Lower lobe of right lung (tissue), 2 donors: ENCODE measurements at places on chromosomes 3 and 15. TPM values are rescaled to one million over a fixed set of nuclear protein-coding genes. Genes with fewer than 3 reads are reported as not detected.

ABHD14A gene
- 17.8 TPM for total RNA-seq

TP53BP1 gene
- total RNA-seq = 41.0 TPM

WDR49 gene
- total RNA-seq = 13.9 TPM

ADIPOQ gene
- total RNA-seq = not detected

ACTC1 gene
- 0.62 TPM for total RNA-seq

XCR1 gene
- total RNA-seq = 0.32 TPM

C2CD4A gene
- total RNA-seq = 0.18 TPM

MELTF gene
- 5.2 TPM for total RNA-seq

GLCE gene
- 19.0 TPM for total RNA-seq

HESX1 gene
- 0.86 TPM for total RNA-seq

DUOXA2 gene
- total RNA-seq = not detected

DNA sequence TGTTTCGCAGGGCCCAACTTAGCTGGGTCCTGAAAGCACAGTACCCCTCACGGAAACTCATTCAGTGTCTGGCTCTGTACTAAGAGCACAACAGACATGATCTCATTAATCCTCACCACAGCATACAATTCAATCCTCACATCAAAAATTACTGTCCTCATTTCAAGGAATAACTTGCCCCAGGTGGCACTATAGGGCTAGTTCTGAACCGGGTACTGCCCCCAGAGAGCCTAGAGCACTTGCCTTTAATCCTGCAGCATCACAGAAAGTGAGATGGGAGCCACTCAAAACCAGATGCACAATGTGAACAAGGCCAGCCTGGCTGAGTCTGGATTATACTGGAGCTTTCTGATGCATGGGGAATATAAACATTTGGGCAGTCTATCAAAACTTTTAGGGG lies 122.6 kb downstream of the OSBPL10 start:
- H3K4me1 ChIP-seq = no peaks in the 10 kb centered on the region
- H3K27ac ChIP-seq = no peak overlapping the region
- H3K4me3 ChIP-seq = no peak overlapping the region
- H3K27me3 ChIP-seq = no peaks in the 10 kb centered on the region
- no peak for DNase-seq
- H3K36me3 ChIP-seq = no peaks in the 10 kb centered on the region

DNA sequence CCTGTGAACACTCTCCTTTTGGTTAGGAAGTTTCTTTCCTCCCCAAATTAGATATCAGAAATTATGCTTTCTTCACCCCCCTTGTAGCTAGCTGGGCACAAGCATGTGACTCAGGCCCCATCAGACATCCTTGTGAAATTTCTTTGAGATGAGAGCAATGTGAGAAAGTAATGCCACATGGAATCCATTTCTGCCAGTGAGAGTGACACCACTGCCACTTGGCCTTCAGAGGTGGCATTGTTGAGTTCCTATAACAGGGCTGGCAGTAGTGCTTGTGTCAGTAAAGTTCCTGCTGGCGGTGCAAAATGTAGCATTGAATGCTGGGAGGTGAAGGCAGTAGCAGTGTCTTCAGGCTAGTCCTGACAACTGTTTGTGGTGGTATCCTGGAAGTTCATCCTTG lies 80.7 kb upstream of the ZNF280D start:
- no peak overlapping the region for H3K27ac ChIP-seq
- DNase-seq = no peak
- no peaks in the 10 kb centered on the region for H3K4me1 ChIP-seq
- no peaks in the 10 kb centered on the region for H3K27me3 ChIP-seq
- no peak overlapping the region for H3K4me3 ChIP-seq
- H3K36me3 ChIP-seq = no peaks in the 10 kb centered on the region

- peaks cover 81% of the 10 kb centered on the region for H3K4me1 ChIP-seq
- no peak overlapping the region for H3K4me3 ChIP-seq
- no peaks in the 10 kb centered on the region for H3K27me3 ChIP-seq
Measured at GRCh38 chr15:89095073-89095472, 6.8 kb downstream of the ABHD2 start.

GRCh38 chr3:15271785-15272381 lies 60.5 kb downstream of the SH3BP5 start:
- H3K27ac ChIP-seq = peak overlapping the region; percentile 67
- DNase-seq = peak; percentile 80
- H3K36me3 ChIP-seq = peaks cover 7% of the 10 kb centered on the region
- H3K4me1 ChIP-seq = peaks cover 73% of the 10 kb centered on the region
- H3K4me3 ChIP-seq = no peak overlapping the region

GRCh38 chr3:49626101-49626581 lies 48.0 kb upstream of the APEH start:
- no peaks in the 10 kb centered on the region for H3K27me3 ChIP-seq
- H3K4me3 ChIP-seq = no peak overlapping the region
- H3K27ac ChIP-seq = no peak overlapping the region
- H3K4me1 ChIP-seq = no peaks in the 10 kb centered on the region
- no peak for DNase-seq
- no peaks in the 10 kb centered on the region for H3K36me3 ChIP-seq

- H3K4me3 ChIP-seq = no peak overlapping the region
- H3K36me3 ChIP-seq = no peaks in the 10 kb centered on the region
- H3K27ac ChIP-seq = no peak overlapping the region
- no peaks in the 10 kb centered on the region for H3K27me3 ChIP-seq
- no peak for DNase-seq
- H3K4me1 ChIP-seq = no peaks in the 10 kb centered on the region
Measured at GRCh38 chr15:23616536-23616935, 31.1 kb downstream of the MAGEL2 start.

DNA sequence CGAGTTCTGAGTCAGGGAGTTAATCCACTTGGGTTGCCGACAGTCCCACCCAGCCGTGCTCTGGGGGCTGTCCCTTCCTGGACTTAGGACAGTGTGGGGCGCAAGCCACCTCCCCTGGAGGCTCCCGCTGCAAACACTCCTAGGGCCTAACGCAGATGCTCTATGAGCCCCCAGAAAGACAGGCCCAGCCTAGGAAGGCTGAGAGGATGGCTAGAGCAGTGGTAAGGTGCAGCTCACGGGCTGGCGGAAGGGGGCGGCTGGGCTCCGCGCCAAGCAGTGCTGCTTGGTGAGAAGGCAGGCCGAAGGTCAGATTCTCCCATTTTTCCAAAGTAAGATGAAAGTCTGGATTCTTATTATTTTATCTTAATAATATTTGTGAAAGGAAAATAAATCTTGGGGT lies 84.6 kb upstream of the ALDH1L1 start:
- H3K27me3 ChIP-seq = peaks cover 4% of the 10 kb centered on the region
- peaks cover 44% of the 10 kb centered on the region for H3K4me1 ChIP-seq
- H3K36me3 ChIP-seq = no peaks in the 10 kb centered on the region
- DNase-seq = no peak

DNA sequence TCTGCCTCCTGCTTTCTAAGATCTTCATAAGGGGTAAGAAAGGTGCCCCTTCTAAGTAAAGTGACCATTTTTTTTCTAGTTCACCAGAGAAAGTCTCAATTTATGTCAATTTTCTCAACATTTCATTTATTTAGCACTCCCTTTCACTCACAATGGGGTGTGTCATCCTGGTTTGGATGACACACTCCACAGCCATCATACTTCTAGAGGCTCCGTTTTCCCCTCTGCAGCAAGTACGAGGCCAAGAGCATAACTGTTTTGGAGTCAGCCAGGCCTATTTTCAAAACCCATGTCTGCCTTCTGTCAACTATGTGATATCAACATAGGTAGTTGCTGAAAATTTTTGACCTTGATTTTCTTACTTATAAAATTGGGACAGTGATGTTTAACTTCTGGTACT lies 703.2 kb downstream of the NLGN1 start:
- H3K4me3 ChIP-seq = no peak overlapping the region
- no peaks in the 10 kb centered on the region for H3K27me3 ChIP-seq
- no peak overlapping the region for H3K27ac ChIP-seq
- no peaks in the 10 kb centered on the region for H3K4me1 ChIP-seq

DNA sequence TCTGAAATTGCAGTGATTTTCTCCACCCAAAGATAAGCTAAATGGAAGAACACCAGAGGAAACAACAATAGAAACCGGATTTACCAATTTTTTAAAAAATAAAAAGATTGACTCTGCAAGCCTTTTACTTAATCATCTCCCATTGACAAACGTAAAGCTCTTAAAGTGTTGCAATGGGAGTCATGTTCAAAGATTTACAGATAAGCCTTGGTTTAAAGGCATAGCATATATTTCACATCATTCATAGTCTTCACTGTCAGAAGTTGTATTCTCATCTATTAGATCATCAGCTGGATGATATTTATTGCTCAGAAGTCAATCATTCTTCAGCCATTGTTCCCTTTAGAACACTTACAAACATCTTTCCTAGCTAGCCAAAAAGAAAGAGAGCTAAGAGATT lies 397.6 kb downstream of the GBE1 start:
- H3K4me3 ChIP-seq = no peak overlapping the region
- H3K27ac ChIP-seq = no peak overlapping the region
- no peaks in the 10 kb centered on the region for H3K4me1 ChIP-seq

DNA sequence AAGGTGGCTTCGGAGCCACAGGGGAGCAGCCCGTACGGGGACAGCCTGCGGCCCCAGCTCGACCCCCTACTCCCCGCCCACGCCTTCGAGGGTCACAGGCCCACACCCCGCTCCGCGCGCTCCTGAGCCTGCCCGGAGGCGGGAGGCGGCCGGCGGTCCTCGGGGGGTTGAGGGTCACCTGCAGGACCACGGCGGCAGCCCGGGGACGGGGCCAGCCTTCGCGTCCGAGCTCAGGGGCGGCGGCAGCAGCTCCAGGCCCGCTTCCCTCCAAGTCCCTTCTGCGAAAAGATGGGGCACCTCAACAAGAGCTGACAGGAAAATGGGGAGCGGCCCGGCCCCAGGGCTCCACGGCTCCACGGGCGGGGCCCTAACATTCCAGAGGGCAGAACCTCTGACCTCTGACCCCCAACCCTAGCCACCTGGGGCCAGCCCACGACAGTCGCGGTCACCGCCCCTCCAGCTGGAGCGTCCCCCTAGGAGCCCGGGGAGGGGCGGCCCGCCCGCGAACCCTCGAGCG lies 428 bp downstream of the LYSMD4 start:
- peaks cover 21% of the 10 kb centered on the region for H3K4me1 ChIP-seq
- peak overlapping the region; percentile 88 for H3K27ac ChIP-seq
- peaks cover 16% of the 10 kb centered on the region for H3K36me3 ChIP-seq
- peak overlapping the region; percentile 72 for H3K4me3 ChIP-seq
- H3K27me3 ChIP-seq = no peaks in the 10 kb centered on the region
- DNase-seq = no peak

- no peak overlapping the region for H3K4me3 ChIP-seq
- H3K27ac ChIP-seq = no peak overlapping the region
- no peaks in the 10 kb centered on the region for H3K27me3 ChIP-seq
- no peak for DNase-seq
- H3K4me1 ChIP-seq = peaks cover 23% of the 10 kb centered on the region
Measured at GRCh38 chr3:184815046-184815930, 3.3 kb downstream of the VPS8 start.

DNA sequence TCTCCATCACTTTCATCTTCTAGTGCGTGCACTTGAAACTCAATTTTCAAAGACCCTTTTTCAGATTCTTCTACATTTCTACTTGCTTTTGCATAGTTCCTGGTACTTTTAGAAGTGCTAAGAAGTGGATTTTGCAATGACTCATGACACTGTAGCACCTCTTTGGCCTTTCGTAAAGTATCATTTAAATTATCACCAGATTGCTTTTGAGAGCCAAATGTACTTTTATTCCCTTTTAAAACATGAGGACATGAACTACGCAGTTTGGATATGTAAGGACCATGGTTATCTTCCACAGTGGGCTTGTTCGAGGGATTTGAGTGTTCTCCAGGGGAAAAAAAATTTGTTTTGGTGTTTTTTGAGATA lies 40.5 kb downstream of the ZNF106 start:
- peaks cover 11% of the 10 kb centered on the region for H3K4me1 ChIP-seq
- H3K27ac ChIP-seq = peak overlapping the region; percentile 54
- no peak overlapping the region for H3K4me3 ChIP-seq
- H3K36me3 ChIP-seq = peaks cover 74% of the 10 kb centered on the region
- no peaks in the 10 kb centered on the region for H3K27me3 ChIP-seq

GRCh38 chr3:114428044-114428595 lies 134.3 kb downstream of the TIGIT start:
- H3K36me3 ChIP-seq = no peaks in the 10 kb centered on the region
- H3K4me1 ChIP-seq = no peaks in the 10 kb centered on the region
- DNase-seq = no peak
- no peak overlapping the region for H3K27ac ChIP-seq
- no peaks in the 10 kb centered on the region for H3K27me3 ChIP-seq

- no peaks in the 10 kb centered on the region for H3K27me3 ChIP-seq
- no peak for DNase-seq
- no peaks in the 10 kb centered on the region for H3K36me3 ChIP-seq
- H3K27ac ChIP-seq = no peak overlapping the region
Measured at GRCh38 chr3:188198760-188199327, 44.9 kb downstream of the LPP start.

- DNase-seq = no peak
- no peaks in the 10 kb centered on the region for H3K36me3 ChIP-seq
- no peaks in the 10 kb centered on the region for H3K27me3 ChIP-seq
- H3K27ac ChIP-seq = no peak overlapping the region
Measured at GRCh38 chr3:140223631-140224030, 288.6 kb downstream of the CLSTN2 start.

DNA sequence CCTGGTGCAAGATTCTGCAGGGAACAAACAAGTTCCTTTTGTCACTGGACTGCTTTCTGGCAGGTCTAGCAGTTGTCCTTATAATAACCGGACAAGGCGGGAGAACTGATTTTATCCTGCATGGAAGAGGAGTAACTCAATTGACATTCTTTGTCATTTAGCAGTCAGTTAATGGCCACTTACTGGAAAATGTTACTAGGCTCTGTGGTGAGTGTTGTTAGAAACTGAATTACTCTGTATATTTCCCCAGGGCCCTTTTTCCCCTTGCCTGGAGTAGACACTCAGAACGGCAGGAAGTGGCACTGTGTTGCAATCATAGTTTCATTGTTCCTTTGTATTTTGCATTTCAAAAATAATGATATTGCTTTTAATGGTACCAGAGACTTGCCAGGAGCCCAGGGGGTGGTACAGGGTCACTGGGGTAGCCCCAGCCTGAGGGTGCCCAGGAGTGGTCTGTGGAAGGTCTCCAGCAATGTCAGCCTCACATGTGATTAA lies 318.6 kb upstream of the LRRFIP2 start:
- no peaks in the 10 kb centered on the region for H3K27me3 ChIP-seq
- H3K36me3 ChIP-seq = peaks cover 7% of the 10 kb centered on the region
- peak overlapping the region; percentile 58 for H3K27ac ChIP-seq
- no peak for DNase-seq
- H3K4me3 ChIP-seq = no peak overlapping the region

DNA sequence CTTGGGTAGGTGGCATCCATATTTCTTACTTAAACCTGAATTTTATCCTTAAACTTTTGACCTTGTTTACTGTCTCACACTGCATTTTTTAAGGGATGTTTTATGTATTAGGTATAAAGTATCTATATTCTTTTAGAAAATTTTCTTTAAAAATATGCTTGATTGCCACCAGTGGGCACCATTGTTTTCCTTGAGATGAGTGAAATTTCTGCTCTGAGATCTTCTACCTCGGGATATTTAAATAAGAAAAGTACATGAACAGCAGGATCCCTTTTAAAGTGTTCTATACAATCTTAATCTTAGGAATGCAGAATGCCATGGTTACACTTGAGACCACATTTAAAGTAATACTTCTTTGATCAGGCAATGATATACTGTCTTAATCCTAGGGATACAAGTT lies 108.7 kb downstream of the SLMAP start:
- no peaks in the 10 kb centered on the region for H3K4me1 ChIP-seq
- H3K27ac ChIP-seq = no peak overlapping the region
- no peak for DNase-seq
- no peak overlapping the region for H3K4me3 ChIP-seq
- no peaks in the 10 kb centered on the region for H3K27me3 ChIP-seq
- H3K36me3 ChIP-seq = peaks cover 65% of the 10 kb centered on the region
